Mesendoderm (in vitro differentiated cells): ENCODE measurements at places on chromosomes 7 and 10.

DNA sequence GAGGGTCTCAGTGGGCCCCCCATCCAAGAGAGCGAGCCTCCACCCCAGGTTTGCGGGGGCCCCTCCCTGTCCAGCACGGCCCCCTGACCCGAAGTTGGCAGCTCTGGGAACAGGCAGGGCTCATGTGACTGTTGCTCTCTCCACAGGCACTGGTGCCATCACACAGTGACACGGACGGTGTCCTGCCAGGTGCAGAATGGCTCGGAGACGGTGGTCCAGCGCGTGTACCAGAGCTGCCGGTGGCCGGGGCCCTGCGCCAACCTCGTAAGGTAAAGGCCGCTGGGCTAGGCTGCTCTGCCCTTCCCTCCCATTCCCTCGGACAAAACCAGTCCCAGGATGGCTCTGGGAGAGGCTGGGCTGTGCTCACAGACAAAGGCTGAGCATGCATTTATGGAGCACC lies 57.2 kb downstream of the COL26A1 start:
- no peaks in the 10 kb centered on the region for H3K27me3 ChIP-seq
- no peak overlapping the region for H3K27ac ChIP-seq

DNA sequence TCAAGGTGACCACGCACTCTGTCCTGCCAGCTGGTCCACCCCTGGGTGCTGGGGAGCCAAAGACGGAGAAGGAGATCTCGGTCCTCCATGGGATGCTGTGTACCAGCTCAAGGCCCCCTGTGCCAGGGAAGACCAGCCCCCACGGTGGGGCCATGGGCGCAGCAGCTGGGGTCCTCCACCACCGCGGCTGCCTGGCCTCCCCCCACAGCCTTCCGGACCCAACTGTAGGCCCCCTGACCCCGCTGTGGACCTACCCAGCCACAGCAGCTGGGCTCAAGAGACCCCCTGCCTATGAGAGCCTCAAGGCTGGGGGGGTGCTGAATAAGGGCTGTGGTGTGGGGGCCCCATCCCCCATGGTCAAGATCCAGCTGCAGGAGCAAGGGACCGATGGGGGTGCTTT lies 5.4 kb downstream of the NYAP1 start:
- DNase-seq = no peak
- no peaks in the 10 kb centered on the region for H3K27me3 ChIP-seq
- no peak overlapping the region for H3K27ac ChIP-seq
- peaks cover 4% of the 10 kb centered on the region for H3K4me1 ChIP-seq
- no peak overlapping the region for H3K4me3 ChIP-seq

DNA sequence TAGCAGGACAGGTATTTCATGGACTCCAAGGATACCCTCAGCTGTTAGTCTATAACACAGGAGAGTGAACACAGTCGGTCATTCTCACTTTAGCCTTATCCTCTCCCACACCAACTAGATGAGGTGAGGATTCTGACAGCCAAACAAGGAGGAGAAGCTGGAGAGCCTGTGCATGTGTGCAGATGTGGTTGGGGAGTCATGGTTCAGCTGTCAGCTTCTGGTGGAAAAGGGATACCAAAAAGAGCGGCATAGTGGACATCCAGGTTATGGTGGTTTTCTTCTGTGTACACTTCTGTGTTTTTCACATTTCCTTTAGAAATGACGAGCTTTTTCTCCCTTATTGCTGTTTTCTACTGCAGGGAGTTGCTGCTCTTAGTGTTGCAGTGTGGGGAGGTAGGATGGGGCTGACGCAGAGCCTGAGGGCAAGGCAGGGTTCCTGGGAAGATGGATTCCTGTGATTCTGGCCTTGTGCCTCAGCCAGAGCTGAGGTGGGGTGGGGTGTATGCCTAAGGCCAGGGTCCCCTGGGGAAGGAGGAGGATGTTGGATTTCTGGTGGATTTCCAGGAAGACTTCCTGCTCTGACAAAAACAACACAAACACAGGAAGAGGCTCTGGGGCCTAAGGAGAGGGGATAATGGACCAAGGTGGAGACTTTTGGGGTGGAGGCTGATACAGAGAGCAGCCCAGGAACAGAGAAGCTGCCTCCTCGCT lies 26.6 kb downstream of the PLAU start:
- DNase-seq = no peak
- no peak overlapping the region for H3K4me3 ChIP-seq
- no peaks in the 10 kb centered on the region for H3K36me3 ChIP-seq
- no peak overlapping the region for H3K27ac ChIP-seq
- no peaks in the 10 kb centered on the region for H3K27me3 ChIP-seq
- peaks cover 2% of the 10 kb centered on the region for H3K4me1 ChIP-seq

- DNase-seq = no peak
- H3K4me3 ChIP-seq = no peak overlapping the region
- no peaks in the 10 kb centered on the region for H3K4me1 ChIP-seq
- H3K36me3 ChIP-seq = no peaks in the 10 kb centered on the region
- H3K27ac ChIP-seq = no peak overlapping the region
- H3K27me3 ChIP-seq = no peaks in the 10 kb centered on the region
Measured at GRCh38 chr10:16599662-16600061, 78.0 kb upstream of the C1QL3 start.

DNA sequence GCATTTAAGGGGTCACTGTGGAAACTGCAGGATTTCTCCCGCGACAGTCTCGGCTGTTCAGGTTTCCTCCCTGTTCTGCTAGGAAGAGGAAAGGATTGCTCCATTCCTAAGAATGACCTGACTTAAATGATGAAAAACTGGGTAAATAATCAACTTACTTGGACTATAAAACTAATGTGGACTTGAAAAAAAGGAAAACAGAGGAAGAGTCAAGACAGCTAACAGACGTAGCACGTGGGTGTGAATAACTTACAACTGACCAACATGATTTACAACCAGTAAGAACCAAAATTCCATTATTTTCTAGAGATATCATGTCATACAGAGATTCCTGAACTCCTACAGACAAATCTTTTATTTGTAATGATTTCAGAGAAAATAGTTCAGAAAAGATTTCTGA lies 93.8 kb downstream of the ADAM12 start:
- H3K27me3 ChIP-seq = no peaks in the 10 kb centered on the region
- DNase-seq = no peak
- no peaks in the 10 kb centered on the region for H3K4me1 ChIP-seq
- no peak overlapping the region for H3K27ac ChIP-seq
- no peaks in the 10 kb centered on the region for H3K36me3 ChIP-seq
- H3K4me3 ChIP-seq = no peak overlapping the region

GRCh38 chr10:124601016-124601415 lies 139.4 kb downstream of the LHPP start:
- H3K4me3 ChIP-seq = no peak overlapping the region
- no peak for DNase-seq
- H3K27me3 ChIP-seq = no peaks in the 10 kb centered on the region
- H3K27ac ChIP-seq = no peak overlapping the region

DNA sequence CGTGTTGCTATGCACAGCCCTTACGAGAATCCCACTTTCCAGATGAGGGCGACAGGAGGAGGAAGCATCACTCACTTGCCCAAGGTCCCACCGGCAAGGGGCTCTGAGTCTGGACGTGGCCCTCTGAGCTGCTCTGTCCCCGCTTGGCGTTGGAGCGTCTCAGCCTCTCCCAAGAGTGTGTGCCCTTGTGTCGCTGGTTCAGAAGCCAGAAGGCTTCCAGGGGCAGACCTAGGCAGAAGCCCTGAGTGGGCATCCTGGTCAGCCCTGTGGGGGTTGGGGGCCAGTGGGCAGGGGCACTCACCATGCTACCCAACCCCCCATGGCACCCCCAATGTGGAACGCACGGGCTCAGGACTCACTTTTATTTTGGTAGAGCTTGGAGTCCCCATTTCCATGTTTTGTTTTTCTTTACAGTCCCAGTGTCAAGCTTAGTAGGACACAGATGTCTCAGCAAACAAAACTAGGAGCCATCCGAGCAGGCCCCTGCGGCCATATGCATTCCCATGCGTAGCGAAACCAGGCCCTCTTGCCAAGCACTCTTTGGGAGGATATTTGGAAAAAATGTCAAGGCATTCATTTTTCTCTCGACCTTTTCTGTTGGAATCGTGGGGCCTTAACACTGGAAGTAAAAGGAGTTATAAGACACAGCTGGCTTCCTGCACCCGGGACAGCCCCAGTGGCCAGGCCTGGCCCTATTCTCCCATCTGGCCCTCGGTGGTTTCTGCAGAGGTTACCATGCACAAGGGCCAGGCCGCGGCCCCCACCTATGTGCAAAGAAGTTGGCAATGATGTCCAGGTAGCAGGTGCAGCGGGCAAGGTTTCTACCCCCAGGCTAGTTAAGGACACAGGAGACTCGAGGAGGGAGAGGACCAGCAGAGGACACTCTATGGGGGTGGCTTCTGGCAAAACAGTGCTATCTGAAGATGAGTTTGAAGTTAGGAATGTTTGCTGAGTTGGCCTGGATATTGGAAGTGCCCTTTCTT lies 97.0 kb downstream of the LHPP start:
- DNase-seq = no peak
- no peak overlapping the region for H3K4me3 ChIP-seq
- H3K36me3 ChIP-seq = no peaks in the 10 kb centered on the region
- no peaks in the 10 kb centered on the region for H3K27me3 ChIP-seq
- no peaks in the 10 kb centered on the region for H3K4me1 ChIP-seq
